ENCODE measurements at places on chromosomes 7 and 10.
A peak's percentile ranks its signal among the peaks of the same experiment; 100 is the strongest.

DNA sequence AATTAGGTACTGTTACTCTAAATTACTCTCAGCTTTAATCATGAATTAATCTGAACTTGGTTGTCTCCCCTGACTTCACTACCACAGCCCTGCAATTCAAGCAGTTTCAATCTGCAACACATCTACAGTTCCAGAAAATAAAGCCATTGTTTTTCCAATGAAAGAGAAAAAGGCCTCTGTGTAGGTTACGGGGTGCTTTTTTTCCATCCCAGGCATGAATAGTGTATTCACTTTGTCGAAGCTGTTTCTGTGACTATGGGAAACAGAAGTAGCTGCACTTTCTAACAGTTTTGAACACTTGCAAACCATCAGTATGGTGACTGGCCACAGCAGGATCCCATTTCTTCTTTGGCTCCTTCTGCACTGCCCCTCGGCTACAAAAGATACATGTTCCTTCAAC is 460.2 kb downstream of the GRM8 start:
- no peak for DNase-seq

- DNase-seq: no peak
Observed at GRCh38 chr10:78035025-78035424, 1.4 kb downstream of the RPS24 start.

DNA sequence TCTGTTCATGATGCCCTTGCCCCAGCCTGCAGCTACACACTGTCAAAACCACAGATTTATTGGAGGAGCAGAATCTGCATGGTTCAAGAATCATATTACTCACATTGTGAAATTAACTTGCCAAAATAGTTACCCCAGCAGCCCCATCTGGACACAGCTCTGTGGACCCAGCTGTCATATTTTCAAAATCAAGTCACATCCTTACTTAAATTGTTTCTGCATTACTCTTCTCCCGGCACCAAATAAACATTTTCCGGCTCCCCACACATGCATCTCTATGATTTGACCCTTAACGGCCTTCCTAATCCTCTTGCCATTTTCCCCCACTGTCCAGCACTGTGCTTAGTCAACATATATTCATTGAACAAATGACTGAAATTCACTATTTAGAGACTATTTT is 43.8 kb upstream of the GPR26 start:
- no peak for DNase-seq

- no peak for DNase-seq
Observed at GRCh38 chr7:105691082-105691679, 109.9 kb upstream of the EFCAB10 start.

GRCh38 chr7:27423290-27423689 is 180.7 kb downstream of the EVX1 start:
- no peak for DNase-seq

GRCh38 chr10:64515970-64516699 is 994.9 kb downstream of the REEP3 start:
- no peak for DNase-seq

DNA sequence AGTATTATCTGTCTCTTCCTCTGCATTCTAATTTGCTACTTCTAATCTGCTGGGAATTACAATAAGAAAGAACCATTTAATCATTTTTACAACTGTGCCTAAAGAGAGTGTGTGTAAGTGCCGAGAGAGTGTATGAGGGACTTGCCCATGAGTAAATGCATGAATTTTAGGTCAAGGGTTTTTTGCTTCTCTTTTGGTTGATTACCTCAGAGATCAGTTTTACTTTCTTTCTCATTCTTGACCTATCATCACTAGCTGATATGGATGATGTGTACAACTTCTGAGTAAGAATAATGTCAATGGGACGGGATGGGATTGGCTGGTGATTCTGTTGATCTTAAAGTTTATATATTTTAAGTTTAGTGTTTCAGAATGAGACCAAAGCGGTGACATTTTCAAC is 47.8 kb downstream of the IKZF1 start:
- no peak for DNase-seq

GRCh38 chr7:113078331-113078730 is 8.3 kb downstream of the GPR85 start:
- DNase-seq: no peak

DNA sequence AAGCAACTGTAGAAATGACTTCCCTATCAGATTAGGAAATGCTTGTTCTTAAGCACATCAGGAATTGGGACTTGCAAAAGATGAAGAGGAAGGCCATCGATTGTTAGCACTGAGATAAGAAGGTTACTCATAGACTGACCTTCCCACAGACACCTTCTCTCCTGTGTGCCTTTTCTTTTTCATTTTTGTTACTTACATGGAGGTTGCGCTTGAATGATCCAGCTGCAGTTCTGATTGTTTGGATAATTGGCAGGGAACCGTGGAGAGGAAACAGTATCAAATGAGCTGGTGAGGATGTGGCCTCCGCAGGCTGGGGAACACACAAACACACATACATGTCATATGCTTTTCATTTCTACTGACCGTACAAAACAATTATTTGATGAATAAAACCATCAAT is 134.9 kb upstream of the RSU1 start:
- no peak for DNase-seq

DNA sequence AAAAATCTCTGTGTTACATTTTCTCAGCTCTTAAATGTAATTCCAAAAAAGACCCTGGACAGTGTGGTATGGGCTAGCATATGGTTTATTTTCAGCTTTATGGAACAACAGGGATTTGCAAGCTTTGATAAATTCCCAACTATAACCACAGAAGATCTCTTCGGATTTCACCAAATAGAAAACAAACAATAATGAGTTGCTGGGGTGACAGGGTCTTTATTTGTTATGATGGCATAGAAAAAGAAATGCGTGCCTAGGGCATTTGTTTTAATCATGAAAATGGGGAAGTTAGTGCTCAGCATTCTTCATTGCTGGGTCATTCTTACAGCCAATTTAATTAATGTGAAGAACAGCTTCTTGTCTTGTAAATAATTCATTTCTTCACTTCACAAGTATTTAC is 139.0 kb downstream of the LRRN3 start:
- no peak for DNase-seq

GRCh38 chr7:111374027-111374426 is 188.3 kb downstream of the IMMP2L start:
- DNase-seq: no peak

DNA sequence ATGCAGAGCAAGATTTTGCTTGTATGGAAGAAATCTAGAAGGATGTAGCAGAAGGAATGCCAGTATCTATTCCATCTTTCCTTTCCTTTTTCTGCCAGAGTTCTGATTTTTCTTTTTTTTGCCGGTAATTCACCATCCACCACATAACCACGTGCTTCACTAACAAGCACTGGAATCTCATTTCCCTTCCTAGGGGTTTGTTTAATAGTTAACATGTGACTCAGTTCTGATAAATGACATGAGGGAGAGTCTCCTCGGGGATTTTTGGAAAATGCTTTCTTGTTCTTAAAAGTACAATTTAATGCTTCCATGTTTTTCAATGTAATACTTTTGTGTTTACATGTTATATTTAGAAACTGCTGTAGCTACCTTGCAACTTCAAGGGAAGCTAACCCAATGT is 590.2 kb downstream of the SH2D4B start:
- DNase-seq: no peak

- no peak for DNase-seq
Observed at GRCh38 chr10:34190580-34190979, 624.5 kb downstream of the PARD3 start.

- DNase-seq: no peak
Observed at GRCh38 chr10:72563327-72563932, 62.4 kb downstream of the MICU1 start.

DNA sequence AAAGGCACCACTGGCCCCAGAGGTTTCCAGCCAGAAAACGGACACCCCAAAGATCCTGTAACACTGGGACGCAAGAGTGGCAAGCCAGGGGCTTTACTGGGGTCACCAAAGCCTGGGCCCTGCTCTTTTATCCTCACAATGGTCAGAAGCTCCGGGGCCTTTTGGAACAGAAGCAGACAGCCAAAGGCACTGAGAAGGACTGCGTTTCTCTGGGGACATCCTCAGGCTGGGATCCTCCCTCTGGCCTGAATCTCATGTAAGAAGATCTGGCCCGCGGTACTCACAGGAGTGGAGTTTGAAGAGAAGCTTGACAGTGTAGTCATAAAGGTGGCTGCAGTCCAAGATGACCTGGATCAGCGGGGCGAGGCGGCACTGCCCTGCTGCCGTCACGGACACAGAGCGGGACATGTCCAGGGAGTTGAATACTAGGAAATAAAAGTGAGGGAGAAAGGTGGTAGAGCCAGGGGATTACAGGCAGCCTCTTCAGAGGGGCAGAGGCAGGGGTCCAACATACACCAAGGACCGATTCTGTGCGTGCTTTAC is 81.4 kb downstream of the SPDYE5 start:
- no peak for DNase-seq

GRCh38 chr10:76829724-76830123 is 807.9 kb downstream of the KCNMA1 start:
- DNase-seq: no peak

GRCh38 chr7:50589364-50589763 is 24.2 kb upstream of the DDC start:
- DNase-seq: no peak

- no peak for DNase-seq
Observed at GRCh38 chr10:361203-362081, 226.2 kb downstream of the ZMYND11 start.

DNA sequence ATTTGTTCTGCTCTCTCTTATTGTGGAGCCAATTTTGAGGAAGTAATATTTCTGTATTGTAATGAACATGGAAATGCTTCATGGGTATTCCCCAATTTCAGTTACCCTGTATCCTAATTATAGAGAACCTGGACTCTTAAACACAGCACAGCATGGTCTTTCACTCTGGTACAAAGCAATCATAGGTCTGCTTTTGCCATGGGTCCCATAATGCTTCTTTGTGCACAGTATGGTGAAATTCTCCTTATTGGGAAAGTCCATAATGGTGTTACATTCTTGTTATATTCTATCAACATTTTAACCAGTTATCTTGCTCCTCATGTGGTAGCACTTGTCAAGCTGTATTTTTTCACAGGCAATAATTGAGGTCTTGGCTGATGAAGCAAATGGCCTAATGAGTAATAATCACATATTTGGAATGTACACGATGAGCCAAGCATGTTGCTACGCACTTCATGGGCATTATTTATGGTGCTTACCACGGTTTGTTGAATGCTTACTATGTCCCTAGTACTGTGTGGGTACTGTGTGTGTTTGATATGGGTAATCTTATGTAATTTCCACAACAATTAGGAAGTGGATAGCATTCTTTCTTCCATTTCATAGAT is 42.9 kb downstream of the PRKG1 start:
- DNase-seq: no peak

GRCh38 chr10:65903620-65904019 is 1022.2 kb upstream of the LRRTM3 start:
- DNase-seq: no peak

GRCh38 chr7:148238761-148239325 is 351.7 kb upstream of the C7orf33 start:
- no peak for DNase-seq

GRCh38 chr10:80444646-80445319 is 9.3 kb upstream of the TSPAN14 start:
- peak; percentile 39 for DNase-seq

GRCh38 chr7:95598511-95598910 is 2.2 kb upstream of the PDK4 start:
- no peak for DNase-seq

DNA sequence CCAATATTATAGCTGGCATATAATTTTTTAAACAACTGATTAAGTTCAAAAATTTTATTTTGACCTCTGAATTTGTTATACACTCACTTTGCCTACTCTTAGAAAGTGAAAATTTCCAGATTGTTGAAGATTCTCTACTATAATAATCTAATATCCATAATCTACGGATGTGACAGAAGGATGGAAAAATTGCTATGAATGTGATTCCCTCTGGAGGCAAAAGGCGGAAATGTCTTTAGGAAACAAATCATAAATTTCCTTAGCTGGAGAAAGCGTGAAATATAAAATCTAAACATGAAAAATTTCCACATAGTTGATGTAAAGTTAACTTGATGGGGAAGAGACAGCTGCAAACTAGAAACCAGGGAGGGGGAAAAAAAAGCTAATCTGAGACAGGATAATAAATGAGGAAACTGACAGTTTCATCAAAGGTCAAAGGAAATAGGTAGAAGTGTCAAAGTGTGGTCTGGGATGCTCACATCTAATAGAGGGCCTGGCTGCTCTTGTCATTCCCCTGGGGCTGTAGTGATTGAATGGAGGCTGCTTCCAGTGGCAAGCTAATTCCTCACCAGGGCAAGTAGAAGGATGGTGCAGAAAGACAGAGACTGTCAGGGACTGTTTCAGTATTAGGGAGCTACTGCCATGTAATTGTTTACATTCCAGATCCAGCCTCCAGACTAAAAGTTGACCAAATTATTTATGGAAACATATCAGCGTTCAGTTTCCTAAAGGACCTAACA is 264.5 kb downstream of the SDHAF3 start:
- no peak for DNase-seq

DNA sequence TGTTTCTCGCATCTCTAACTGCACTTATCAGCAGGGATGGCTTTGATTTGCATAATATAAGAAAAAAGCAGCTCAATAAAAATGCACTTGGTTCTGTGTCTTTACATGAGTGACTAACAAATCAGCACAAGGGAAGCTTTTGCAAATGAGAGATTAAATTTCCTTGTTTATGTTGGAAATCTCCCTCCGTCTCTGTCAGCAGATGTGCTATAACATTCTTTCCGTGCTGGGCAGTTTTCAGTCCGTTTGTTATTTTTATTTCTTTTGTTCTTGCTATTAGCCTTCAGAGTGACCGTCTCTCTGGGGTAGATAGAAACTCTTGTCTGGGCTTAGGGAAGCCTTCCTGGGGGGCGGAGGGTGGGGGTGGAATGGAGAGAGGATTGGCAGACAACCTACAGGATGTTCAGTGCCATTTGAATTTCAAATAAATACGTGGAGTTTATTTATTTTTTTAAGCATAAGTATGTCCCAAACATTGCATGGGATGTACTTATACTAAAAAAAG is 96.0 kb downstream of the GATA3 start:
- DNase-seq: no peak

DNA sequence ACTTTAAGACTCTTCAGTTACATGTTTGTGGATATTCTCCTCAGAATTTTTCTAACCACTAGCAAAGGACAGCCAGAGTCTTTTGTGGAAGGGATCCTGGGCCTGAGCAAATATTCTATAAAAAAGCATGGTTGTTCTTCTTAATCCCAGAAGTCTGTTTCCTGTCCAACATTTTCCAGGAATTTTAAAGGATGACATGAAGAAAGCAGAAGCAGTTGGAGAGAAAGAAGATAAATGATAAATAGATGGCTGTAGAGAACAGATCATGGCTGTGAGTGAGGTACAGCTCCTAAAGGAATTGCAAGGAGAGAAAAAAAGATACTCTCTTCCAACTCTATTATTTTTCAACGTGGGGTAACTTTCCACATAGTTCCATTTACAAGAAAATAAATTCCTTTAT is 91.8 kb upstream of the STEAP4 start:
- no peak for DNase-seq

DNA sequence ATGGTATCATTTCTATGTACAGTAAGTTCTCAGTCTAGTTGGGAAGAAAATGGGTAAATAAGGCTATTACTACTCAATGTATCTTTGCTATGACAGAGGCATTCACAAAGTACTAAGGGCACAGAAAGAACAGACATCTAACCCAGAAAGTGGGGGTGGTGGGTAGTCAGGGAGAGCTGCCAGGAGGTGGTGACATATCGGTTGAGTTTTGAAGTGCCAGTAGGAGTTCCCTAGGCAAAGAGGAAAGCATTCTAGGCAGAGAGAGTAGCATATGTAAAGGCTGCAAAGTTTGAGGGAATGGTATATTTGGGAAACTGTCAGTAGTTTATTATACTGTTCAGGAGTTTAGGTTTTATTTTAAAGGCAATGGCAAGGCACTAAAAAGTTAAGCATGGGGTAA is 282.8 kb downstream of the PHTF2 start:
- no peak for DNase-seq

Measured in stimulated activated CD4-positive, alpha-beta T cell treated with anti-CD3 and anti-CD28 coated beads, Interleukin-1b, Interleukin-23, amount 100 ng/mL, for 1 hour (primary cell).